ENCODE measurements at places on chromosomes 12 and 14. TPM values are rescaled to one million over a fixed set of nuclear protein-coding genes. Genes with fewer than 3 reads are reported as not detected.
A peak's percentile ranks its signal among the peaks of the same experiment; 100 is the strongest.

- H3K27ac ChIP-seq, result no peak overlapping the region
- no peak overlapping the region for H3K4me3 ChIP-seq
- no peaks in the 10 kb centered on the region for H3K36me3 ChIP-seq
- DNase-seq, result peak; percentile 72
- H3K27me3 ChIP-seq, result peaks cover 7% of the 10 kb centered on the region
Observed at GRCh38 chr12:16165506-16165905, 112.0 kb downstream of the SLC15A5 start.

GRCh38 chr12:131832321-131833231 is 4.4 kb downstream of the MMP17 start:
- H3K36me3 ChIP-seq, result no peaks in the 10 kb centered on the region
- peak overlapping the region; percentile 45 for H3K27ac ChIP-seq
- H3K27me3 ChIP-seq, result no peaks in the 10 kb centered on the region
- DNase-seq, result peak; percentile 92
- peak overlapping the region; percentile 74 for H3K4me3 ChIP-seq

- H3K27ac ChIP-seq, result no peak overlapping the region
- H3K36me3 ChIP-seq, result no peaks in the 10 kb centered on the region
- no peak for DNase-seq
- H3K27me3 ChIP-seq, result no peaks in the 10 kb centered on the region
- no peaks in the 10 kb centered on the region for H3K4me1 ChIP-seq
- H3K4me3 ChIP-seq, result no peak overlapping the region
Observed at GRCh38 chr14:56661478-56661877, 81.9 kb downstream of the TMEM260 start.

- H3K27me3 ChIP-seq, result no peaks in the 10 kb centered on the region
- H3K4me1 ChIP-seq, result peaks cover 22% of the 10 kb centered on the region
- DNase-seq, result no peak
Observed at GRCh38 chr14:59342516-59343484, 122.4 kb downstream of the GPR135 start.

- H3K27me3 ChIP-seq, result no peaks in the 10 kb centered on the region
- H3K27ac ChIP-seq, result no peak overlapping the region
- no peak overlapping the region for H3K4me3 ChIP-seq
- no peaks in the 10 kb centered on the region for H3K36me3 ChIP-seq
Observed at GRCh38 chr12:6377667-6377994, 2.3 kb upstream of the SCNN1A start.

GRCh38 chr12:49980501-49981349 is 8.0 kb downstream of the AQP6 start:
- no peak overlapping the region for H3K27ac ChIP-seq
- H3K36me3 ChIP-seq, result no peaks in the 10 kb centered on the region
- H3K4me1 ChIP-seq, result peaks cover 25% of the 10 kb centered on the region
- DNase-seq, result no peak
- H3K27me3 ChIP-seq, result no peaks in the 10 kb centered on the region

GRCh38 chr12:124525455-124525854 is 42.0 kb downstream of the NCOR2 start:
- no peak overlapping the region for H3K27ac ChIP-seq
- H3K4me3 ChIP-seq, result no peak overlapping the region
- no peaks in the 10 kb centered on the region for H3K36me3 ChIP-seq
- H3K27me3 ChIP-seq, result no peaks in the 10 kb centered on the region

- H3K4me1 ChIP-seq, result peaks cover 18% of the 10 kb centered on the region
- H3K27me3 ChIP-seq, result no peaks in the 10 kb centered on the region
- H3K27ac ChIP-seq, result no peak overlapping the region
- no peaks in the 10 kb centered on the region for H3K36me3 ChIP-seq
Observed at GRCh38 chr14:102793531-102794328, 16.5 kb downstream of the TRAF3 start.

GRCh38 chr14:88005978-88006851 is 1.3 kb downstream of the GPR65 start:
- no peak for DNase-seq
- no peak overlapping the region for H3K27ac ChIP-seq
- no peaks in the 10 kb centered on the region for H3K36me3 ChIP-seq
- no peaks in the 10 kb centered on the region for H3K27me3 ChIP-seq

GRCh38 chr14:101757839-101758211 is 3.7 kb upstream of the PPP2R5C start:
- H3K27ac ChIP-seq, result no peak overlapping the region
- H3K4me1 ChIP-seq, result peaks cover 8% of the 10 kb centered on the region
- DNase-seq, result no peak
- no peaks in the 10 kb centered on the region for H3K36me3 ChIP-seq

- no peak overlapping the region for H3K27ac ChIP-seq
- no peaks in the 10 kb centered on the region for H3K4me1 ChIP-seq
Observed at GRCh38 chr12:91877456-91878235, 268.0 kb downstream of the BTG1 start.

GRCh38 chr12:4562034-4562657 is at the start of gene DYRK4:
TSS of gene DYRK4 (plus strand) at chr12:4562208. CDS start at chr12:4562246, 38 bp downstream.
- no peaks in the 10 kb centered on the region for H3K27me3 ChIP-seq
- peak within 1 kb of the TSS; percentile 66 for H3K4me3 ChIP-seq
- DNase-seq, result peak; percentile 74
- no peaks in the 10 kb centered on the region for H3K36me3 ChIP-seq
- no peaks in the 10 kb centered on the region for H3K4me1 ChIP-seq

GRCh38 chr12:17507336-17507735 is 582.7 kb downstream of the RERGL start:
- H3K27me3 ChIP-seq, result no peaks in the 10 kb centered on the region
- no peak overlapping the region for H3K27ac ChIP-seq
- H3K36me3 ChIP-seq, result no peaks in the 10 kb centered on the region
- DNase-seq, result no peak
- no peak overlapping the region for H3K4me3 ChIP-seq

DNA sequence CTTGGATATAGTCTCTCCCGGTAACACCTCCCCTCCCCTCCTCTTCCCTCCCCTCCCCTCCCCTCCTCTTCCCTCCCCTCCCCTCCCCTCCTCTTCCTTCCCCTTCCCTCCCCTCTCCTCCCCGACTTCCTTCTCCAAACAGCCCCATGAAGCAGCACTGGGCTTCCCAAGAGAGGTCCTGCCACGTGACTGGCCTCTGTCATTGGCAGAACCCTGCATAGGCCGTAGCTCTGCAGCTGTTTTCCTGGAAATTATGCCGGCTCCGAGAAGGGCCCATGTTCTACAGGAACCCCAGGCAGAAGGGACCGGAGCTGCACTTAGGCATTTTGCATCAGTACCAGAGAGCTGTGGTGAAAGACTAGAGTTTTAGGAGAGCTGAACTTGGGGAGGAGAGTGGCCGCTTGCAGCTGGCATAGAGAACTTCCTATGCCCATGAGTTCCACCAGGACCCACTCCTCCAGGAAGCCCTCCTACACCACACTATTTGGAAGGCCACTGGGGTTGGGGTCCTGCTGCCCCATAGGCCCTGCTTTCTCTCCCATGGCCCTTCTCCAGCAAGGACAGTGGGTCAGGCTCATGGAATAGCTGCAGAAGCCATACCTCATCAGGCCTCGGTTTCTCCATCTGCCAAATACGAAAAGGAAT is 5.1 kb upstream of the TNFAIP2 start:
- H3K27ac ChIP-seq, result no peak overlapping the region
- H3K4me3 ChIP-seq, result no peak overlapping the region
- H3K4me1 ChIP-seq, result no peaks in the 10 kb centered on the region
- H3K27me3 ChIP-seq, result no peaks in the 10 kb centered on the region
- H3K36me3 ChIP-seq, result no peaks in the 10 kb centered on the region
- DNase-seq, result peak; percentile 28

Gene ERP27
- not detected for total RNA-seq

Gene ATP5F1B
- total RNA-seq, result 505 TPM

Gene ZFC3H1
- 15.1 TPM for total RNA-seq

Gene KLRF1
- not detected for total RNA-seq

Gene TTC9
- not detected for total RNA-seq

Gene FAM186B
- 1.4 TPM for total RNA-seq

Gene ABCB9
- 4.4 TPM for total RNA-seq

Gene NKX2-8
- total RNA-seq, result not detected
